ENCODE measurements at places on chromosomes 5 and 9.
A peak's percentile ranks its signal among the peaks of the same experiment; 100 is the strongest.

GRCh38 chr5:154197801-154198491 lies 7.4 kb downstream of the GALNT10 start:
- peak; percentile 51 for DNase-seq

GRCh38 chr5:24819841-24820240 lies 175.1 kb upstream of the CDH10 start:
- peak; percentile 6 for DNase-seq

DNA sequence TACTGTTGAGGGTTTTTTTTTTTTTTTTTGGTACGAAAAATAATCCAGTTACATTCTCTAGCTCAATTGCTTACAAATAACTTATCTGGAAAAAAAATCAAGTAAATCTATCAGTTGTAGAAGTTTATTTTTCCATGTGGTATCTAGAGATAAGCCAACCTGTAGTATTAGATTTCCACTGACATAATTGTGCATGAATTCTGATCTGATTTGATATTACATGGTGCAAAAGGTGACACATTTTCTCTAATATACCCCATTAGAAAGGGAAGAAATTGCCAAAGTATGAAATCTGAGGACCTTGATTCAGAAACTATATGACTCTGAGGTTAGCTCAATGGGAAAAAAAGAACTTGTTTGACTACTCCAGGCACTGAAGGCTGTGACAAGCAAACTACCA lies 141.5 kb downstream of the SLF1 start:
- DNase-seq: no peak

GRCh38 chr5:155091768-155092717 lies 78.5 kb downstream of the KIF4B start:
- DNase-seq: peak; percentile 16

Data from EH (cell line).